ENCODE measurements at places on chromosomes 2 and 18.

DNA sequence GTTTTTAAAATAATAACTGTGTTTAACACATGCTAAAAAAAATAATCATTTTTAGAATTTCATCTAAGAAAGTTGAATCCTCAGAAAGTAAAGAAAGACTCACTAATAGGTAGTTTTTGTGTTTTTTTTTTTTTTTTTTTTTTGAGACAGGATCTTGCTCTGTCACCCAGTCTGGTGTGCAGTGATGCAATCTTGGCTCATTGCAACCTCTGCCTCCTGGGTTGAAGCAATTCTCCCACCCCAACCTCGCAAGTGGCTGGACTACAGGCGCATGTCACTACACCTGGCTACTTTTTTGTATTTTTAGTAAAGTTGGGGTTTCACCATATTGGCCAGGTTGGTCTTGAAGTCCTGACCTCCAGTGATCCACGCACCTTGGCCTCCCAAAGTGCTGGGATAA lies 7.1 kb downstream of the CKAP2L start:
- no peak for DNase-seq

GRCh38 chr2:162153608-162154224 lies 1.7 kb upstream of the GCG start:
- no peak for DNase-seq

GRCh38 chr2:43001055-43001378 lies 208.6 kb upstream of the HAAO start:
- no peak for DNase-seq

DNA sequence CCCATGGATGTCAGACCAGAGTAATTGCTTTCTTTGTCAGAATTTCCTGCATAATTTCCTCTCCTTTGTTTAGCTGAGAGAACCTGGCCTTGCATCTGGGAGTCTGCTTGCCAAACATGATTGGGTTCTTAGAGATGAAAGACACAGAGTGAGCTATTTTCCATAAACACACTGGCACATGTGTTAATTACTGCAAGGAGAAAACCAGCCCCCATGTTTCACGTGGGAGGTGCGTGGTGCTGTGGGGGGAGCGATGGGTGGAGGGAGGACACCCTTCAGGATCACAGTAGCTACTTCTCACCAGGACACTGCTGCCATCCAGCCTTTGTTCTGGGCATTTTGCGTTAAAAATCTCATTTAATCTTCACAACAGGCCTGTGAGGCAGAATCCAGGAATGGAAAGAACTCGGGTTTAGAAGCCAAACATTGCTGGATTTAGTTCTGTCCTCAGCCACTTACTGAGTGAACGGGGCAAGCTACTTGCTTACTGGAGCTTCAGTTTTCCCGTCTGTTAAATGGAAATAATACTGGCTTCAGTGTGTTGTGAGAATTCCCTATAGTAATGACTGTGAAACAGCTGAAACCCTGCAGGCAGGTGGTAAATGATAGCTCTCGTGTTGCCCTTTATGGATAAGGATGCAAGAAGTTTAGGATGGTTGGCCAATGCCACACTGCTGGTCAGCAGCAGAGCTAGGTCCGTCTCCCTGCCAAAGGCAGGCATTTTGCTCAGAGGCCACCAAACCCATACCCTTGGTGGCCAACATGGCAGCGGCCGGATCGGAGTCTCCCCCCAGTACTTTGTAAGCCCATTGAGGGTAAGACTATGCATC lies 100.1 kb upstream of the ASAP2 start:
- DNase-seq: no peak

GRCh38 chr2:181684454-181685149 lies 4.3 kb upstream of the NEUROD1 start:
- no peak for DNase-seq

DNA sequence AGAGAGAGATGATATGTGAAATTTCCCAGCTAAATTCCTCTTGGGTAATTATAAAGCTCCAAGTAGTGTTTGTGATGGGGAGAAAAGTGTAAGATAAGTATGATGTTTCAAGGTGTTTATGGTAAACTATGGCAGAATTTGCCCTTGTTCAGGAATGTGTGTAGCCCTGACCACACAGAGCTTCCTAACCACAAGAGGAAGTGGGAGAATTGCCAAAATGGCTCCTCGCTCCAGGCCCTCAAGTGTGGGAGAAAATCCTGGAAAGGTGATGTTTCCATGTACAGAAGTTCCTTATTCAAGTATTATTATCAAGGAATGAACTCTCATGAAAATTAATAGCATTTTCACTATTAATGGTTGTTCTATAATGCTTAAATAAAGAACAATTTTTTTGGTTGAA lies 878.3 kb downstream of the TDRD15 start:
- no peak for DNase-seq

GRCh38 chr2:241561832-241562231 lies 3.3 kb downstream of the BOK start:
- DNase-seq: no peak

DNA sequence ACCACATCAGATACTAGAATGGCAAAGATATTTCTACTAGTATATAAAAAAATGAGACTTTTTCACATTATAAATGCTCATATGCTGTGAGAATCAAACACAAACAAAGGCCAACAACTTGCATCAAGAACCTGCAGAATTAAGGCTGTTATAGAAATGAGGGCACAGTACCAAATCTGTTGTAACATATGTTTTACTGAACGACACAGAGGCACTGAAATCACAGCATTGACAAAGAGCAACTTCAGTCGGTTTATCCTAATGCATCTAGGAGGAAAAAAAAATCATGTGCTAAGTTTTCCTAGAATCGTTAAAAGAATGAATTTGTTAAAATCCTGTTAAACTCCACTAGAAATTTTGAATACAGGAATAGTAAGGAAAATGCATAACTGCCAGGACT lies 617.4 kb upstream of the NETO1 start:
- DNase-seq: no peak

DNA sequence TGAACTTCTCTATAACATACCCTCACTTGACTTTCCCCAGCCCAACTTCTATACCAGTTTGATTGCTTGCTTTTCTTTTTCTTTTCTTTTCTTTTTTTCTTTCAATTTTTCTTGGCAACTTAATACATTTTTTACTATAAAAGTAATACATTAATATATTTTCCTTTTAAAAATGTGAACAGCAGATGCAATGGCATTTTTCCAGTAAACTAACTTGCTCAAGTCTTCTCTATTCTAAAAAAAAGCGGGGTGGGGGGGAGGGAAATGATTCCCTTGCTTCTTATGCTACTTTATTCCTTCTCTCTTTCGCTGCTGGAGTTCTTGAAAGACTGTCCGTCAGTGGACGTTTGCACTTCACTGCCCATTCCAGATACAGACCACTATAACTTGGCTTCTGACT lies 70.5 kb downstream of the RBMS1 start:
- DNase-seq: no peak

DNA sequence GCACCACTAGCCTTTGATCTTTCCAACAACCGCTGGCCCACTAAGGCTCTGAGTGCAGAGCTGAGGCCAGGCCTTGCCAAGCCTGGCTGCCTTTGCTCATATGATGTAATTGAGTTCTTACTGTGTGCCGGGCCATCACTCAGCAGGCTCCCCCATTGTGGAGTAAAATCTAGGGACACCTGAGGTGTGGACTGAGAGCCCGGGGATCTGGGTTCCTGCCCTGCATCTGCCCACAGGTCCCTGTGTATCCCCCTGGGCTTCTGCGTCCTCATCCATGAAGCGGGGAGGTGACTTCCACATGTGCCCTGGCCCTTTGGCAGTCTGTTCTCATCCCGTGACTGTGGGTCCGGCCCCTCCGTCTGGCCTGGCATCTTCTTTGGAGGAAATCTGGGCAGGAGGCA lies 33.8 kb downstream of the GREB1 start:
- DNase-seq: no peak

DNA sequence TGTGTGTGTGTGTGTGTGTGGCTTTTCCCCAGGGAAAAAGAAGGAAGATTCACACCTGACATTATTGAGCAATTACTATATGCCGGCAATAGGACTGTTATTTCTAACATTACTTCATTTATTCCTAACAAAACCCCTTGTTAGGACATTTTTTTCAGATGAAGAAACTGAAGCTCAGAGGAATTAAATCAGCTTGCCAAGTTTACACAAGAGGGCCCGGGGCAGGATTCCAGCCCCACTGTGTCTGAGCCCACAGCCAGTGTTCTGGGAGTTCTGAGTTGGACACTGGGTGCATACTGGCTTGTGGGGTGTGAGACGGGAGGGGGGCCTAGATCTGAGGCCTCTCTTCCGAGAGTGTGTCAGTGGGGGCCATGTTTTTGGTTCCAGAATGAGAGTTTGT lies 9.9 kb downstream of the TOGARAM2 start:
- DNase-seq: no peak

DNA sequence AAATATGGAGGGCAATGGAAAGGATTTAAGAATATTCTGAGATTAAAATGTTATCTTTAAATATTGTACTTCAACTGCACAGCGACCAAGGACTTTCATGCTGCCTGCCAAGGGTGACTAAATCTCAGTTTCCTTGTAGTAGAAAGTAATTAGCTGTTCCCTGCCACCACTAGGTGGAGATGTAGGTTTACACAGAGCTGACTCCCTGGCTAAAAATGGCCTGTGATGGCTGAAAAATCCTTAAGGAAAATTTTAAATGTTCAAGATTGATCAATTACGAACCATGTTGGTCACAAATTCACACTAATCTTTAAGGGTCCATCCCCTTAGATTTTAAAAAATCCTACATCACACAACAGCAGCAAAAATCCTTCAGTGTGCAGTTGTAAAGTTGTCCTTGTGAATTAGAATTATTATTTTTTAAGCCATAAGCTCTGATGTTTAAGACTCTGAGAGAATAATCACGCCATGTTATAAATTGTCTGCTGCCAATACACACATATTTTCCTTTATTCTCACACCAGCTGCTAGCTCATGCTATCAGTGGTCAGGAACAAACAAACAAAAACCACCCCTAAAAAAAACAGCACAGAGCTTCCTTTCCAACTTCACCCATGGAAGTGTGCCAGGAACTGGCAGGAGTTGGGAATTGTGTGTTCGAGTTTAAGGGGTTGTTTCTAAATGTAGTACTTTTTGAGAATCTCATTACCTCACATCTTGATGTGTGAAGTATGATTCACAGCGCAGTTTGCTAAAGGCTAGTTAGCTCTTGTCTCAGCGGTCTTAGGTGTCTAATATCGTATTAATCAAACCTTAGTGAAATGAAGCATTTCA lies 399.8 kb downstream of the TMEM182 start:
- no peak for DNase-seq

- no peak for DNase-seq
Observed at GRCh38 chr2:149561309-149561926, 26.2 kb downstream of the MMADHC start.

GRCh38 chr2:145572238-145572637 lies 1052.3 kb upstream of the ZEB2 start:
- DNase-seq: no peak

GRCh38 chr2:60844105-60844504 lies 37.3 kb upstream of the REL start:
- no peak for DNase-seq

DNA sequence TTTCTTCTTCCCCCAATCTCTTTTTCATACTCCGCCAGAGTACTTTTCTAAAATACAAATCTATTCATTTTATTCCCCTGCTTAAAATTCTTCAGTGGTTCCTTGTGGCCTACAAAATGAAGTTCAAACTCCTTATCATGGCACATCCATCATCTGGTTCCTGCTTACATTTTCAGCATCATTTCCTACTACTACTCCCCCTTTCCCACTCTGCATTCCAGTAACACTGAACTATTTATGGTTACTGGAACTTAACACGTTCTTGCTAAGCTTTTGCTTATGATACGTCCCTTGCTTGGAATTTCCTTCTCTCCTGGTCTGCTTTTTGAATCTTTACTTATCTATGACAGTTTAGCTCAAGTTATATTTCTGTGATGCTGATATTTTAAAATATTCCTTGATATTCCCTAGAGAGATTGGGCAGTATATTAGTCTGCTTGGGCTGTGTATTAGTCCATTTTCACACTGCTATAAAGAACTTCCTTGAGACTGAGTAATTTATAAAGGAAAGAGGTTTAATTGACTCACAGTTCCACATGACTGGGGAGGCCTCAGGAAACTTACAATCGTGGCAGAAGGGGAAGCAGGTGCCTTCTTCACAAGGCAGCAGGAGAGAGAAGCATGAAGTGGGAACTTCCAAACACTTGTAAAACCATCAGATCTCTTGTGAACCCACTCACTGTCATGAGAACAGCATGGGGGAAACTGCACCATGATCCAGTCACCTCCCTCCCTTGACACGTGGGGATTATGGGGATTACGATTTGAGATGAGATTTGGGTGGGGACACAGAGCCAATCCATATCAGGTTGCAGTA lies 53.2 kb downstream of the BMPR2 start:
- no peak for DNase-seq

DNA sequence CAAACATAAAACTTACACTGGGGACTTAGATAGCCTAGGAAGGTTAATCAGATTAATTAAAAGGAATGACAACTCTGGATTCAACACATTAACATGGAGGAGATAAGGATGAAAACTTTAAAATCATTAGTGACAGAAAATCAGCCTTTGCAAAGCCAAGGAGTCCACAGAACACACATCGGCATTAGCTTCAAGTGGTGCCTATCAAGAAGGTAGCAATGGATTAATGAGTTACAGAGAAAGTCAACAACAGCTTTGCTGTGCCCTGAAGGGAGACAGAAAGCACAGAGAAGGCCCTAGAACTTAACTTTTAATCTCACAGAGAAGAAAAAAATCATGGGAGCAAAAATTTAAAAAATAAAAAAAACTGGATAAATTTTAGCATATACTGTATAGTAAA lies 88.6 kb downstream of the KCNH7 start:
- no peak for DNase-seq

- no peak for DNase-seq
Observed at GRCh38 chr2:161857920-161858319, 216.1 kb downstream of the DPP4 start.

DNA sequence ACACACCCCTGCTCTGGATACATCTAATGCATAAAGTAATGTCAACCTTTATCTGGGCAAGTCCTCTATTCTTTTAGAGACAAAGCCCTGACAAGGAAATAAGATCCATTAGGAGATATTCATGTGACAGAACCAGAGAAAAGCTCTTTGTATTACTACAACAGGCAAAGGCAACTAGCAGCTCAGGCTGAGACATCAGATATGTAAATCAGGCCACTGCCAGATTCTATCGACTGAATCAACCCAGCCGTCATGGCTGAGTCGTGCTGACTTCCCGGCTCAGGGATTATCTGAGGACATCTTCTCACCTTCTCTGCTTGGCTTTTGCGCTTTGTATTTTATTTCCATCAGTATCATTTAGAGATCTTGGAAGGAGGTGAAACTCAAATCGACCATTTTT lies 294.5 kb downstream of the PLCL1 start:
- no peak for DNase-seq

DNA sequence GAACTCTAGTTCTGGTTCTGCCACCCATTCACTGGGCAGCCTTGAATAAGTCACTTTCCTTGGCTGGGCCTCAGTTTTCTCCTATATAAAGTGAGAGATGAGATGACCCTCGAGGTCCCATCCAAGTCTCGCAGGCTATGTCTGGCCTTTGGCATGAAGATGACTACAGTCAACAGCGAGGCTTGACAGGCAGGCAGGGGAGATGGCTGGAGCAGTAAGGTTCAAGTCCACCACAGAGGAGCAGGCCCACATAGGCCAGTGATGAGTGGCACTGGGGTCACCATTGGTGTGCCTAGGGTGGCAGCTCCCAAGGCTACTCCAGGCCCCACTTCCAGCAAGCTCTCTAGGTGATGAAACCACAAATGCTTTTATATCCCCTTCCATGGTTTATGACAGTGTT lies 161.4 kb downstream of the ZFP36L2 start:
- DNase-seq: no peak

Data from stimulated activated CD8-positive, alpha-beta memory T cell treated with anti-CD3 and anti-CD28 coated beads, Interleukin-7, amount 100 ng/mL, for 1 hour (primary cell).